Hepatocyte (in vitro differentiated cells): ENCODE measurements at places on chromosomes 16 and 17.

DNA sequence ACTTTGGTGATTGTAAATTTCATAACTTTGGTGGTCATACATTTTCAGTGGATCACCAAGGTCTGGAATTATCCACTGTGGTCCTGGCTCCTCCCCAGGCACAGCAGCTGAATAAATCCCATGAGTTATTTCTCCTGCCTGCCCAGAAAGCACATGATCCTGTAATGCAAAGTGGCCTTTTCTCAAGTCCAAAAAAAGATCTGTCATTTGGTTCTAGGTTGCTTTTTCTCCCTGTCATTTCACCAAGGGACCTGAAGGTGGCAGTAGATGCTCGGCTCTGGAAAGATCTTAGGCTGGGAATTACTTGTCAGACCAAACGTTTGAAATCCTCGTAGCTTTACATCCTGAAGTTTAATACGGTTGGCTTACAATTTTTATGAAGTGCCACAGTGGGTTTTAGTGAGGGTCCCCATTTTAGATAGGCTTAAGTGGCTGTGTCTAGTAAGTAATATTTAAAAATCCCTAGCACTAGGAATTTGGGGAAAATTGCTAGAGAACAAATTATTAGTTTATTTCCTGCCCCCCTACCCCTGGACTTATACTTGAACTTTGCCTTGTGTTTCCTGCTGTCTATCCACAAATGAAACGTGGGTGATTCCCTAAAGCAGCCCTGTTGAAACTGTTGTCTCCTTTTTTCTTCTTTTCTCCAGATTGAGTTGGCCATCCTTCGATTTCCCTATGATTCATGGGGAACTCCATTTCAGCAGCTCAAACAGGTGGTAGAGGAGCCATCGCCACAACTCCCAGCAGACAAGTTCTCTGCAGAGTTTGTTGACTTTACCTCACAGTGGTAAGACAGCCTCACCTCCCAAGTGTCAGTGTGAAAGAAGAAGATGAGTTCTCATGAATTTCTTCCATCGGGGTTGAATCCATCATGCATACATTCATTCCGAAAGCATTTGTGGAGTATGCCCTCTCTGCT lies 111.7 kb downstream of the MAP2K6 start:
- peak; percentile 76 for DNase-seq
- H3K27ac ChIP-seq = no peak overlapping the region
- H3K27me3 ChIP-seq = no peaks in the 10 kb centered on the region
- H3K4me1 ChIP-seq = no peaks in the 10 kb centered on the region
- H3K4me3 ChIP-seq = no peak overlapping the region

DNA sequence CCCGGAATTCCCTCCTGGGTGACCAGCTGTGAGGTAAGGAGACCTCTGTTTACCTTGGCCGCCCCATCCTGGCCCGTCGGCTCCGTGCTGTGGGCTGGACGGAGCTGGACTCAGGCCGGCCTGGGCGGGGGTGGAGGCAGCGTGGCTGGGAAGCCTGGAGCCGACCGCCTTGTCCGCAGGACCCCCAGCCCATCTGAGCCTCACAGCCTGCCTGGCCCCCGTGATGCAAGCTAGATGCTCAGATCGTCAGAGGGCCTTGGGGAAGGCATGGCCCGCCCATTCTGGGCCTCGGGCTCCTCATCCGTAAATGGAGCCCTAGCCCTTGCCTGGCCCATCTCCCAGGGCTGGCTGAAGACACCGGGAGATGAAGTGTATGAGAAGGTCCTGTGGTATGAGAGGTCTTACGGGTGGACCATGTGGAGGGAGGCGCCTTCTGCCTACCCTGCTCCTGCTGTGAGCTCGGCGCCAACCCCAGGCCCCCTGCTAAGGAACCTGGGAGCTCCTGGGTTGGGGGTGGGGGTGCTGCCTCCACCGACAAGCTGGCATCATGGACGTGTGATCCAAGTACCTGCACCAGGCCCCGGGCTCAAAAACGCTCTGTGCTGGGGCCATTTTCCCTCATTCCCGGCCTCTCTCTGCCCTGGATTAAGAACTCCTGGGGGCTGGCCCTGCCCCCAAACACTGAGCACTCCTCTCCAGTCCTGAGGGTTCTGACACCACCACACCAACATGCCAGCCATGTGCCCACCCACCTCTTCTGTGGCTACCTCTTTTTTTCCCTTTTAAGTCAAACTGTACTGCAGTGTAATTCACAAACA lies 5.4 kb upstream of the P2RX1 start:
- DNase-seq = no peak
- H3K36me3 ChIP-seq = no peaks in the 10 kb centered on the region
- H3K27me3 ChIP-seq = no peaks in the 10 kb centered on the region
- no peak overlapping the region for H3K4me3 ChIP-seq
- no peak overlapping the region for H3K27ac ChIP-seq

DNA sequence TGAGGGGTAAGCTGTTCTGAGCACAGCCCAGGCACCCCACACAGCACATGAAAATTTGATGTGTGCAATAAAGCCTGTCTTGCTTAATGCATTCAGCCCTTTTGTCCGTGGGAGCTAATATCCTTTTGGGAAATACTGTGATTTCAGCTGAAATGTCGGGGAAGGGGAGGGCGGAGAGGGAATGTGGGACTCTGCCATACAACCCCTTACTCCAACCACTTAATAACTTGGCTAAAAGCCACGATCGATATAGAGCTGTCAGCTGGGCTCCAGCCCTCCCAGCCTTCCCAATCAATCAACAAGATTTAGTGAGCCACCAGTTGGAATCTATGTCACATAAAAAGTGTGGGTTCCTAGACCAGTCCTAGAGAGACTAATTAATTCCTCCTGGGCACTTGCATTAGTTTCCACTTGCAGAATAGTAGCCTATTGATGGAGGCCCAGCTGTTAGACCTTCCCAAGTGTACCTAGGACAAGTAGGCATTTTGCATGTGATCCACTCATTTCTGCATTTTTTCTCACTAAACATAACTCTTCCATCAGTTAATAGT lies 82.7 kb upstream of the PIRT start:
- H3K4me1 ChIP-seq = no peaks in the 10 kb centered on the region
- H3K27ac ChIP-seq = no peak overlapping the region
- H3K36me3 ChIP-seq = no peaks in the 10 kb centered on the region

- no peaks in the 10 kb centered on the region for H3K4me1 ChIP-seq
- H3K4me3 ChIP-seq = no peak overlapping the region
- H3K27ac ChIP-seq = no peak overlapping the region
These were observed 323.3 kb downstream of the BCAS3 start for GRCh38 chr17:61000911-61001310.

- H3K4me3 ChIP-seq = peak overlapping the region; percentile 47
- no peaks in the 10 kb centered on the region for H3K36me3 ChIP-seq
- peak; percentile 64 for DNase-seq
- no peaks in the 10 kb centered on the region for H3K27me3 ChIP-seq
- H3K4me1 ChIP-seq = peaks cover 28% of the 10 kb centered on the region
These were observed 1.2 kb downstream of the STAT3 start for GRCh38 chr17:42386777-42387657.

- H3K27me3 ChIP-seq = no peaks in the 10 kb centered on the region
- no peak overlapping the region for H3K4me3 ChIP-seq
- DNase-seq = peak; percentile 15
- no peaks in the 10 kb centered on the region for H3K36me3 ChIP-seq
- no peak overlapping the region for H3K27ac ChIP-seq
These were observed 220.2 kb upstream of the CDH8 start for GRCh38 chr16:62256406-62256805.

- DNase-seq = no peak
- H3K4me1 ChIP-seq = peaks cover 40% of the 10 kb centered on the region
- H3K27me3 ChIP-seq = no peaks in the 10 kb centered on the region
These were observed 75.2 kb upstream of the GSE1 start for GRCh38 chr16:85537795-85538401.
